CD4-positive, alpha-beta T cell treated with Interleukin-15 for 4 hours (primary cell): ENCODE measurements at places on chromosomes 4 and X.

GRCh38 chr4:89860971-89861370 lies 24.0 kb upstream of the SNCA start:
- DNase-seq = no peak

DNA sequence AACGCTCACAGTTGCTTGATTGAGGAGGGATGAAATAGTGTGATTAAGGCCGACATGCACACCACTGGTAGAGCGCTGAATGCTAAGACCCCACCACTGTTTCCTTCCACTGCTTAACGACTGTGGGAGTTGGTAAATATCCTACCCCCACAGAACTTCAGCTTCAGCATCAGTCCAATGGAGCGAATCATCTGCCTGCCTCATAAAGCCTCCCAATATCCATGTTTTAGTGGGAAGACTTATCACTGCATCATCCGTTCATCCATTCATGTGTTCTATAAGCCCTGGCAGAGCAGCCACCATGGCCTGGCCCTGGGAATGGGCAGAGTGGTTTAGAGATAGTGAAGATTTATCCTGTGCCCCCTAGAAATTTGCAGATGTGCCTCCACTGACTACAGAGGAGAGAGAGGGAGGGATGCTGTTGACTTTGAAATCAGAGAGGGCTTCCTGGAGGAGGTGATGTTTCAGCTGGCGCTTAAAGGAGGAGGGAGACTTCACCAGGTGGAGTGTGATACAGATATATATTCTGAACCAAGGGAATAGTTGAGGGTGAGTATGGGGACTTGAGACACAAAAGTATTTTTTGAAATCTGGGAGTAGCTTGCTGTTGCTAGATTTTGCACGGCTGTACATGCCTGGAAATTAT lies 71.9 kb upstream of the STX18 start:
- DNase-seq = no peak

- DNase-seq = no peak
Measured at GRCh38 chr4:14176613-14177012, 549.1 kb upstream of the BOD1L1 start.

DNA sequence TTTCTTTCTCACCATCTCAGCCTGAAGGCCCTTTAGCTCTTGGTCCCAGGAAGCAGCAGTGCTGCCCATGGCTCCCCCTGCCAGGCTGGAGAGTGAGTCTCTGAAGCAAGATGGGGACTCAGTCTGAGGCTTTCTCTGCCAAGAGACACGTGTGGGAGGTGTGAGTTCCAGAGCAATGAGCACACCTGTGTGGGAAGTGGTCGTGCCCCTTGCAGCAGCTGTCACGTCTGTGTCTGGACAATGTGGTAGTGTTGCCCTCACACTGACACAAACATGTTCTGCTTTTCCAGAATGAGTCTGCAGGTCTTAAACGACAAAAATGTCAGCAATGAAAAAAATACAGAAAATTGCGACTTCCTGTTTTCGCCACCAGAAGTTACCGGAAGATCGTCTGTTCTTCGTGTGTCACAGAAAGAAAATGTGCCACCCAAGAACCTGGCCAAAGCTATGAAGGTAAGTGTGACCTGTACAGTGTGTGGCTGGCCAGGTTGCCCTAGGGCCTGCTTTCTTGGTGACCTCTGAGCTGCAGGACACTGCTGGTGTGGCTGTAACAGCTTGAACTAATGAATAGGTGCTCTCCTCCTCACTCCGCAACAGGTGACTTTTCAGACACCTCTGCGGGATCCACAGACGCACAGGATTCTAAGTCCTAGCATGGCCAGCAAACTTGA lies 1.9 kb downstream of the TACC3 start:
- DNase-seq = peak; percentile 50

DNA sequence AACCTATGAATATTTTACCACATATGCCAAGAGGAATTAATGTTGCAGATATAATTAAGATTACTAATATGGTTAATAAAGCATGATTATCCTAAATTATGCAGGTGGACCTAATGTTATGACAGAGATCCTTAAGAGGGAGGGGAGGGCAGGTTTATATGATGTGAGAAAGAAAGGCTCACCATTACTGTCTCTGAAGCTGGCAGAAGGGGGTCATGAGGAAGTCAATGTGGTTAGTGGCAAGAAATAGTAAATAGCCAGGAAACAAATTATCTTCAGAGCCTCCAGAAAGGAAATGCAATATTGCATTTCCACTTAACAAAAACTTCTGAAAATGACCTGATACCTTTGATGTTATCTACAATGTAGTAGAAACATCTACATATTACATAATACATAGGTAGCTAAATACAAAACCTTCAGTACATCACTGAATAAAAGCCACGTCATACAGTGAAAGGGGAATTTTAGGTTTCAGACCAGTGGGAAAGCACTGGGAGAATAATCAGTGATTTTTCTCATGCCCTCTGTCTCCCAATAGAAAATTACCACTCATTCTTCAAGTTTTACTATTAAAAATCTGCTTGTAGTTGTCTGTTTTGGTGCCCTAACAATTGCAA lies 609.2 kb downstream of the SPOCK3 start:
- DNase-seq = no peak

DNA sequence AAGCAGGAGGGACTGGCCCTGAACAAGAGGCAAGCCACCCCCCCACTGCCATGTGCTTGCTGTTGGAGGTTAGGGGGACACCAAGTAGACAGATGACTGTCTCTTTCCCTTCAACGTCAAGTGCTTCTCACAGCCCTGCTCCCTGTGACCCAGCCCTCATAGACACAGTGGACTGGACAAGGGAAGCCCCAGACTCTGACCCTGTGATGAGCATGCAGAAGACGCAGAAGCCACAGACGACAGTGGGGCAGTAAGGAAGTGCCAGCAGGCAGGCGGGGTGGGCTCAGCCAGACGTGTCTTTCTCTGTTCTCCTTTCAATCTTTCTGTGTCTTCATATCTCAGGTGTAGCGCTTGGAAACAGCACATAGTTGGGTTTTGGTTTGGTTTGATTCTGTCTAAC lies 2.4 kb upstream of the L1CAM start:
- no peak for DNase-seq

GRCh38 chr4:180190382-180190781 lies 2052.8 kb upstream of the TENM3 start:
- no peak for DNase-seq

- DNase-seq = no peak
Measured at GRCh38 chr4:19349416-19349815, 902.3 kb upstream of the SLIT2 start.

DNA sequence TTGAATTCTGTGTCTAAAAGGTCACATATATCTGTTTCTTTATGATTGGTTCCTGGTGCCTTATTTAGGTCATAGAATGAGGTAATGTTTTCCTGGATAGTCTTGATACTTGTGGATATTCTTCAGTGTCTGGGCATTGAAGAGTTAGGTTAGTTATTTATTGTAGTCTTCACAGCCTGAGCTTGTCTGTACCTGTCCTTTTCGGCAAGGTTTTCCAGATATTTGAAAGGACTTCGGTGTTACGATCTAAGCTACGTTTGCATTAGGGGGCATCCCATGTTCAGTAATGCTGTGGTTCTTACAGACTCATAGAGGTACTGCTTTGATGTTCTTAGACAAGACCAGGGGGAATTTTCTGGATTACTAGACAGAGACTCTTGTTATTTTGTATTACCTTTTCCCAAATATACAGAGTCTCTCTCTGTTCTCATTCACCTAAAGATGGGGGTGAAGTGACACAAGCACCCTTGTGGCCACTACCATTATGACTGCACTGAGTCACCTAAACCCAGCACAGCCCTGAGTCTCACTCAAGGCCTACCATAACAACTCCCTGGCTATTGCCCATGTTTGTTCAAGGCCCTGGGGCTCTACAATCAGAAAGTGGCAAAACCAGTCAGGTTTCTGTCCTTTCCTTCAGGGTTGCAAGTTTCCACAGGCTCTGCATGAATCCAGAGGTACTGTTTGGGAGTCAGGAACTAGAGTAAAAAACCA lies 30.1 kb upstream of the CYSLTR1 start:
- no peak for DNase-seq

GRCh38 chr4:174658246-174658645 lies 136.0 kb upstream of the HPGD start:
- DNase-seq = no peak

GRCh38 chr4:148067301-148067916 lies 335.5 kb downstream of the ARHGAP10 start:
- no peak for DNase-seq

DNA sequence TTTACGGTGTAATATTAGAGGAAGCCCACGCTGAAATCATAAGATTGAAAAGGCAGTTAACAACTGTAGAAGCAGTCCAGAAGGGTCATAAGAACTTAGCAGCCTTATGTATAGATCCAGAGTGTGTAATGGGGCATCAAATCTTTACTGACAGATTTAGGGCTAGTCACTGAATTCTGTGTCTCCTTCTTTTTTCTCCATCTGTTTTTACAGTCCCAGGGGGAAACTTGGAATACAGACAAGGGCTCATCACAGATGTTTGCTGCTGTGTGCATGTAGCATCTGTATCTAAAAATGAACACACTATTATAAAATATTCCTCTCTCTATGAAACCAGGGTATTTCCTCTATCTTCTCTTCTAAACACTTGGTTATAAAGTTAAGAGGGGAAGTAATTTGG lies 43.9 kb downstream of the CYSLTR1 start:
- DNase-seq = no peak

DNA sequence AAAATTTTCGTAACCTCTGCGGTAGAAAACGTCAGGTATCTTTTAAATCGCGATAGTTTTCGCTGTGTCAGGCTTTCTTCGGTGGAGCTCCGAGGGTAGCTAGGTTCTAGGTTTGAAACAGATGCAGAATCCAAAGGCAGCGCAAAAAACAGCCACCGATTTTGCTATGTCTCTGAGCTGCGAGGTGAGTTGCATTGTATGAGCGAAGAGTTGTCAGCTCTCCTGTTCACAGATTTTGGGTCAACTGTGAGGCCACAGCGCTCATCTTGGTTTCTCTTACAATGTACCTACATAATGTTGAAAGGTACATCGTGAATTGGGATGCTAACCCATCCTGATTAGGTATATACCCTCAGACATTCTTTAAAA lies 486 bp downstream of the CLCN3 start:
- peak; percentile 9 for DNase-seq

DNA sequence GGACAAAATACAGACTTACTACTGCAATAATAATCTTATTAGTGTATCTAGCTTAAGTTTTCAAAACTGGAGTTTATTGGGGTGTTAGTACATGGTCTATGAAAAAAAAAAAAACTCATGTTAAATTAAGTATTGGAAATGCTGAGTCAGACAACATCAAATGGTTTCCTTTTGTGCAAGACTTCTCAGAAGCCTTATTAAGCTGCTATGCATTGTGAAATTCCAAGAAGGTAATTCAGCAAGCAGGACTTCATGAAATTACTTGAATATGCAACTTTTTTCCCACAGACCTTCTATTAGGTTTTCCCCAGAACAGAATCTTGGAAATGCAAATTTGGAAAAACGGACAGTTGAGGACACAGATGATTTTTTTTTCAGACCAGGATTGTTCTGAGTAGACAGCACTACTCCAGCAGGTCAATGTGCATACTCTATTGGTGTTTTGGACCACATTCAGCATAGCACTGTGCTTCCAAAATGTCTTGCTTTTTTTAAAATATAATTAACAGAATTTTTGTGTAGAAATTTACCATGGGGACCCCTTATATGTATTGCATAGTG lies 568.8 kb upstream of the TENM3 start:
- DNase-seq = no peak

- no peak for DNase-seq
Measured at GRCh38 chrX:40628506-40628905, 5.3 kb downstream of the MPC1L start.

- DNase-seq = no peak
Measured at GRCh38 chr4:97978791-97979488, 164.3 kb downstream of the STPG2 start.

DNA sequence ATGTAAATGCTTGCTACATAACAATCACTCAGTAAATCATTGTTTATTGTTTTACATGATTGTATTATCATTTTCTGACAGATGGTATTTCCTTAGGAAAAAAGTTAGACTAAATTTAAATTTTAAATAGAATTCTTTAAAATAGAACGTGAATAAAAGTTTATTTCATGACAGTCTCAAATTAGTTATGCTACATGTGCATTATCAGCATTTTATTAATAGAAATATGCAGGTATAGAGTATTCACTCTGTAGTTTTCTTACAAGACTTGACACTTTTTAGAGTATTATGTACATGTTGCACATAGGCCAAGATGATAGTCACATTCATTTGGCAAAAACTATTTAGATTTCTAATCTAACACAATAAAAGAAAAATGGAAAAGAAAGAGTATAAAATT lies 213.3 kb upstream of the SPRY1 start:
- no peak for DNase-seq

GRCh38 chr4:25916870-25917269 lies 2.9 kb downstream of the SMIM20 start:
- no peak for DNase-seq

- no peak for DNase-seq
Measured at GRCh38 chrX:68365341-68365740, 68.0 kb downstream of the OPHN1 start.

DNA sequence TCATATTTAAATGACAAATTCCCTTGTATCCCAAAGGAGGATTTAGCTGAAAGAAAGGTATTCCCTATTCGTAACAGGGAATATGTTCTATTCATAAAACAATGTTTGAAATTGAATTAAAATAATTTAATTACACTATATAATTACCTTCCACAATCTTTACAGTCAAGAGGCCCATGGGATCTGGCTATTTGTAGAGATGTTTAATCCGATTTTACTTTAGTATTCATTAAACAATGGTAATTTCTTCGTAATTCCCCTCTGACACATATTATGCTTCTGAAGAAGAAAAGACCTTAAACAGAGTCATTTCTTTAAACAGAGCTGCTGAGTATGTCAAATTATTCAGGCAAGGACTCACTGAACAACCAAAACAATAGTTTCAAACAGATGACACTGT lies 98.8 kb downstream of the MAGEC1 start:
- no peak for DNase-seq

DNA sequence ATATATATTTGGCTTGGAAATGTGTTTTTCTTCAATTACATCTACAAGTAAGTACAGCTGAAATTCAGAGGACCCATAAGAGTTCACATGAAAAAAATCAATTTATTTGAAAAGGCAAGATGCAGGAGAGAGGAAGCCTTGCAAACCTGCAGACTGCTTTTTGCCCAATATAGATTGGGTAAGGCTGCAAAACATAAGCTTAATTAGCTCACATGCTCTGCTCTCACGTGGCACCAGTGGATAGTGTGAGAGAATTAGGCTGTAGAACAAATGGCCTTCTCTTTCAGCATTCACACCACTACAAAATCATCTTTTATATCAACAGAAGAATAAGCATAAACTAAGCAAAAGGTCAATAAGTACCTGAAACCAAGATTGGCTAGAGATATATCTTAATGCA lies 26.1 kb downstream of the NUDT6 start:
- DNase-seq = no peak

- DNase-seq = no peak
Measured at GRCh38 chr4:82899374-82900065, 1.0 kb upstream of the THAP9 start.
